ENCODE measurements at places on chromosomes 13 and 19.

DNA sequence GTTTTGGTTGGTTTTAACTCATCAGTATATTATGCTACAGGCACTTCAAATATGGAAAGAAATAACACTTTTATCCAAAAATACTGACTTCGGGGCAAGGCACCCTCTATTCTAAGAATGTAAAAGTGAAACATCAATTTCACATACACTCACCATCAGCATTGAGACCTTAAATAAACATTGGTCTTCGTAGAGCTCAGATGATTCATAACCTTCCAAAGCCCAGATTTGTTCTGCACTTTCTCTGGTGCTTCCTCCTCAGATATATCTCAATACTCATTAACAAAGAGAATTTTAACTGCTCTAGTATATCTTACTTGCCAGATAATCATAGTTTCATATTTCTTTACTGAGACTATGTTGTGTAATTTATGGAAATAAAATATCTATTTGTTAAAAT, 794.3 kb downstream of the LIG4 start:
- no peak for DNase-seq

GRCh38 chr19:49042177-49042576, 1.5 kb upstream of the CGB5 start:
- DNase-seq: no peak

GRCh38 chr13:36051082-36051481, 80.1 kb downstream of the DCLK1 start:
- no peak for DNase-seq

DNA sequence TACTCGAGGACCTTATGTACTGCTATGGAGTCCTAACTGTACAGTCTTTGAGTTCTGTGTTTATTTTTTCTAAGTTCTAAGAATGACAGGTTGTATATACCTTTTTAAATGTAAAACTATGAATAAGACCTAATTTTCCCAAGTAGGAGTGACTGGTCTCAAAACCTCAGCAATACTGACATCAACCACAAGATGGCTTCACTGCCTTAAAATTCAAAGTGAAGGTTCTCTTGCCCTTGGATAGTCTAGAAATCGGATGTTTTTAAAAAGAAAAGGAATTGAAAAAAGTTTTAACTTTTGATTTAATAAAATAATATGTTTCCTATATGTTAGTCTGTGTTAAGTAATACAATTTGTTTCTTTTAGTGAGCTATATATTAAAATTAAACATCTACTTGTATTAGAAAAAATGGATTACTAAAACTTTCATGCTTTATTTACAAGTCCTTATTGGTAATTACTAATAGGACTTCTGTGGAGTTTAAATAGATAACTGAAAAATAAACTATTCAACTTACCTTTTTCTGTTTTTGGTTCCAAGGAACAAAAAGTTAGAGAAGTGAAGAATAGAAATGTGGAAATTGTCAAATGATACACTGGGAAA, 52.0 kb downstream of the TDRD3 start:
- DNase-seq: no peak

- no peak for DNase-seq
Observed at GRCh38 chr13:111415246-111415645, 94.8 kb downstream of the TEX29 start.

DNA sequence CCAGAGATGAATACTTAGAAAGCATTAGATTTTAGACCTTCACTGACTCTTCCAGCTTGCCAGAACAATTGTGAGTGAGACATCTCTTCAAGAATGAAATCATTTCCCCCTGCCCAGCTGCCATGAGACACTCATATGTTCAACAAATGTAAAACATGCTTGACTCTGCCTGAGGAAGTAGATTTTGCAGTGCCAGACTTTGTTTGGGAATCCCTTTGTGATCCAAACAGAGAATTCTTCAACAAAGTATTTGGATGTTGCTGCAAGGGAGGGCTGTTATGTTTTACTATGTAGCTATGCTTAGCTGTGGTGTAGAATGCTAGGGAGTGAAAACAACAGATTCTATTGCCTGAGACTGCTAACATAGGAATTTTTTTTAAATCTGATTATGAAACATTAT, 416.4 kb downstream of the DCT start:
- DNase-seq: no peak

DNA sequence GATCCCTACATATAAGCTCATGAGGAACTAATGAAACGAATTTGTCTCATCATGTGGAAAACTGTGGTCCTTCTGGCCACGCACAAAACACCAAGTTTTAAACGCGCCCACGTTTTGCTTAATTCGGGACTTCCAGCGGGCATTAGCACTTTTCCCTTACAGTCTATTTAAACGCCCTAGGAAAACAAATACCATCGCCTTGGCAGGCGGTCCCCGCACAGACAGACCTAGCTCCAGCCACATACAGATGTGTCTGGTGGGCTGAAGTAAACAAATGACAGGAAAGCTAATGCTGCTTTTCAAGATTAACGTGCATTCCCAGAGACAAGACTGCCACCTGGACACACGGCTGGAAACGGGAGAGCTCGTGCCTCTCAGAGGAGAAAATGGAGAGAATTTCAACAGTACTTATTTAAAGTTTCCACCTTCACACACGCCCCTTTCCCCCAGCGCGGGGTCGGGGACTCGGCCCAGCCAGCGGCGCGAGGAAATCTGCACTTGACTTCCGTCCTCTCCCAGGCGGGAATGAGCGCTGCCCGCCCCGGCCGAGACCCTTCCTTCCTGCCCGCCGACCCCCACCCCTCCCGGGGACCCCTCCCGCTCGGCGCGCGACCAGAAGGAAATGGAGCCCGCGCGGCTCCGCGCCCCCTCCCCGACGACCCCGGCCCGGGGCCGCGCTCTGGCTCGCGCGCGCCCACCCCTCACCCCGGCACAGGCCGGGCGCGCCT, 931 bp downstream of the USP12 start:
- DNase-seq: no peak

DNA sequence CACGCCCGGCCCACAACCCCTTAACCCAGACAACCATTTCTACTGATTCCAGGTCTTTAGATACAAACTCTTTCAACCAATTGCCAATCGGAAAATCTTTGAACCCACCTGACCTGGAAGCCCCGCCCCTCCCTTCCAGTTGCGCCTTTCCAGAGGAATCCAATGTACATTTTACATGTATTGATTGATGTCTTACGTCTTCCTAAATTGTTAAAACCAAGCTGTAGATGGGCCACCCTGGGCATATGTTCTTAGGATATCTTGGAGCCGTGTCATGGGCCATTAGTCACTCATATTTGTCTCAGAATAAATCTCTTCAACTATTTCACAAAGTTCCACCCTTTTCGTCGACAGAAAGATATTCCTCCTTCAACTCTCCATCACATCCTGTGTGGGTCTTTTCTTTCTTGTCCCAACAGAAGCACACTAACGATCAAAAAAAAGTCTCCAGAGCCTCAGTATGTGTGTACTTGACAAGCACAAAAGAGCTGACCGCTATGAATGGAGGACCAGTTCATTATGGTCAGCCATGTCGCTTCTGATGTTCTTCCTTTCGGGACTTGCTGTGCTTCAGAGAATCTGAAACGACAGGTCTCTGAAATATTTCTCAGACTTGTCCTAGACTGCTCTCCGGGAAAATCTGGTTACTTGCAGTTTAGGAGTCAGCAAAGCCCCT, 601 bp upstream of the ZNF749 start:
- DNase-seq: peak; percentile 31

- DNase-seq: no peak
Observed at GRCh38 chr13:38384171-38384570, 34.5 kb downstream of the UFM1 start.

DNA sequence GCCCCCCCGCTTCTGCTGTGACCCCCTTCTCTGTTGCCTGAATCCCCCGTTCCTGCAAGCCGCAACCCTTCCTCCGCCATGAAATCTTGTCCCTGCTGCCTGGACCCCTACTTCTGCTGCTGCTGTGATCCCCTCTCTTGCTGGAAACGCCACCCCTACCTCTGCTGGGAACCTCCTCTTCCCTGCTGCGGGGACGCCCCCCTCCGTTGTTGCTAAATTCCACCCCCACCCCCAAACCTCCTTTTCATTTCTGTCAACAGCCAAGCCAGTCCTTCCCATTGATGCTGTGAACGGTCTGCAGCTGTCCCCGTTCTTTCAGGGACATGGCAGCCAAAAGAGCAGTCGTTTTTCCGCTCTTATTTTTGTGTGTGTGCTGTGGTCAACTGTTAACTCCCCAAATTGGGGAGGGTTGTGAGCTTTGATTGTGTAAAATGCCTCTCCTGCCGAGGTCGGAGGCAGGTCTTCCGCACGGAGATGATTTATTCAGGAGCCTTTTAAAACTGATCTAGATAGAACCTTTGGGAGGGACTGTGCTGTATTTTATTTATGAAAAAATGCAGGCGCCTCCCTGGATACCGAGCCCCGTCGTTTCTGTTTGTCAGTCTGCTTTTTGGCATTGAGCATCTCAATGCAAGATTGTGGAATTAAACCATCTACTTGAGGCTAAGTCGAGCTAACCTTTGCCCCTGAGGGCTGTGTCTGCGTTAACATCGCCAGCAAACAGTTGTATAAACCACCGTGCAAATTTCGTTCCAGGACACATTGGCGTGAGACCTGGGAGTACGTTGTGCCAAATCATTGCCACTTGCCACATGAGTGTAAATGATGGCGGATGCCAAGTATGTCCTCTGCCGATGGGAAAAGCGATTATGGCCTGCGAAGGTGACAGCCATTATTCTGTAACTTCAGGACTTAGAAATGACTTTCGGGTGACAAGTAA, 27.9 kb upstream of the NDUFS7 start:
- no peak for DNase-seq

GRCh38 chr19:18257503-18258470, 16.5 kb downstream of the IQCN start:
- DNase-seq: no peak

DNA sequence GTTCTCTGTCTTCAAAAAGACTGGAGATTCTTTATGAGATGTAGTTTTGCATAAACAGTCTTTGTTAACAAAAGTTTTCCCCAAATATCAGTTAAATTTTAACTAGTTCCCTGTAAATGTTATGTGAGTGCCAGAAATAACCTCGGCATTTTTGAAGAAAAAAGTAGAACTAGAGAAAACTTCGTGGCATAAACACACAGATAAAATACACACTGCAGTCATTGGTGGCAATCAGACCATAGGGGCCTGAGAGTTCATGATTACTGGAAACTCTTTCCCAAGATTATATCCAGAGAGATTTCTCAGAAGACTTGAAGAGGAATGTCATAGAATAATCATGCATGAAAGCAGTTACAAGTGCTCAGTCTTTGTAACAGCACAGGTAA, 190.0 kb downstream of the MZT1 start:
- DNase-seq: no peak

- DNase-seq: no peak
Observed at GRCh38 chr13:108154421-108154858, 60.9 kb downstream of the LIG4 start.

- no peak for DNase-seq
Observed at GRCh38 chr19:58227964-58228584, 640 bp upstream of the ZNF544 start.

- peak; percentile 12 for DNase-seq
Observed at GRCh38 chr13:43848001-43848649, 31.4 kb downstream of the CCDC122 start.

GRCh38 chr13:103852036-103852435, 785.8 kb upstream of the SLC10A2 start:
- no peak for DNase-seq
